ENCODE measurements at places on chromosomes 6 and 20. TPM values are rescaled to one million over a fixed set of nuclear protein-coding genes. Genes with fewer than 3 reads are reported as not detected.

- H3K27me3 ChIP-seq: no peaks in the 10 kb centered on the region
- H3K36me3 ChIP-seq: no peaks in the 10 kb centered on the region
- no peaks in the 10 kb centered on the region for H3K4me1 ChIP-seq
These were observed 32.3 kb upstream of the NUS1 start for GRCh38 chr6:117642976-117643375.

GRCh38 chr6:73157870-73158269, 67.4 kb downstream of the KHDC1L start:
- no peak overlapping the region for H3K4me3 ChIP-seq
- no peaks in the 10 kb centered on the region for H3K27me3 ChIP-seq
- H3K27ac ChIP-seq: no peak overlapping the region
- no peak for DNase-seq
- no peaks in the 10 kb centered on the region for H3K36me3 ChIP-seq

DNA sequence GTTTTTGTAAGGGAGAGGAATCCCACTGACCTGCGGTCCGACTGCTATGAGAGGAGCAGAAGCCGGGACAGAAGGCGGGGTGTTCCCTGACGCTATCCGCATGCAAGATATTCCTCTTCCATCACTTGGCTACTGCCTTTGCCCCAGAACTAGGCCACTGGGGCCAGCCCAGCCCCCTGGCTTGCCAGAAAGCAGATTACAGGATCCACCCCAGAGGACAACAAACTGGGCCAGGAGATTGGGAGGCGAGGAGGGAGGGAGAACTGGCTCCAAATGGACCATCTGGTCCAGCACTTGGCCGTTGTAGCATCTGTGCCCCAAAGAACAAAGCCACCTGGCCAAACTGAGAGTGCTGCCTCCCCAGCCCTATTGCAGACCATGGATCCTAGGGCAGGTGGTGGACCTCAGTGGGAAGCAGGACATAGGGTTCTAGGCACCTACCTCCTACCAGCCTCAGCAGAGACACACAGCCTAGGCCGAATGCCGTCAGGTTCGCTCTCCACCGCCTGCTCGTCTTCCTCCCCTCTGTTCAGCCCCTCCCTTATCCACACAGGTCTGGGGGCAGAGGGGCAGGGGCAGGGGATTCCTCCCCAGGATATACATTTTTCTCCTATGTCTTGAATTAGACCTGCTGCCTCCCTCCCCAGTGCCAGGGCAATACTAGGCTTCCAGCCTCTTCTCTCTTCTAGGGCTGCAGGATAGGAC, 4.0 kb downstream of the MDGA1 start:
- H3K4me3 ChIP-seq: no peak overlapping the region
- peaks cover 15% of the 10 kb centered on the region for H3K4me1 ChIP-seq
- H3K36me3 ChIP-seq: no peaks in the 10 kb centered on the region
- peaks cover 39% of the 10 kb centered on the region for H3K27me3 ChIP-seq
- no peak overlapping the region for H3K27ac ChIP-seq

- H3K4me3 ChIP-seq: no peak overlapping the region
- peaks cover 4% of the 10 kb centered on the region for H3K4me1 ChIP-seq
- H3K36me3 ChIP-seq: no peaks in the 10 kb centered on the region
- peaks cover 8% of the 10 kb centered on the region for H3K27me3 ChIP-seq
- no peak overlapping the region for H3K27ac ChIP-seq
These were observed 81.9 kb upstream of the CCDC28A start for GRCh38 chr6:138691595-138692057.

DNA sequence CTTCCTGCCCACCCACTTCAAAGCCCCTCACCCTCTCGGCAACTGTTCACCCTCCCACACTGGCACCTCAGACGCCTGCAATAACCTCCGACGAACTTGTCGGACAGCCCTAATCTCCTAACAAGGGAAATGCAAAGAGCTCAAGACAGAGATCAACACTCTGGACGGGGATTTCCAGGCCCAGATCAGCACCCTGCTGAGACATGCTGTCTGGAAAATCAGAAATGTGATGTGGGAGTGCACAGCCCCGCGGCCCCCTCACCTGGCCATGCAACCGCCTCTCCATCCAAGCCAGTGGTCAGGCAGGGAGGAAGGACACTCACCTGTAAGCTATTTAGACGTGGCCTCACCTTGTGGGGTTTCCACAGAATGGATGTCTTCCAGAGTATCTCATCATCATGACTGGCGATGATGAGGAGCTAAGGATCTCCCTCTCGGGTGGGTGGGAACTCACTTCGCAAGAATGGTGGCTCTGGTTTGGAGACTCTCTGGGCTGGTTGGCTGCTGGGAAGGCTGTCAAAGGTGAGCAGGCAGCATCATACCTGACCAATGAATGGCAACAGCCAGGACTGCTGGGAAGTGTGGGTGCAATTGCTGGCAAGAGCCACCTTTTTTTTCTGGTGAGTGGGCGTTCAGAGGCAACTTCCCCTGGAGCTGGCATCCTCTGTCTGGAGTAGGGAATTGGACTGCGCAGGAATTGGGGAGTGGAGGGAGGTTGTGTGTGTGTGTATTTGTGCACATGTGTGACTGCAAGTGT, 28.1 kb upstream of the ADTRP start:
- no peak overlapping the region for H3K4me3 ChIP-seq
- H3K36me3 ChIP-seq: no peaks in the 10 kb centered on the region
- no peaks in the 10 kb centered on the region for H3K4me1 ChIP-seq
- DNase-seq: no peak
- no peak overlapping the region for H3K27ac ChIP-seq

GRCh38 chr6:76072562-76072961, at the start of gene IMPG1:
TSS of gene IMPG1 (minus strand) at chr6:76072662. CDS start at chr6:76072488, 174 bp downstream.
- H3K27me3 ChIP-seq: no peaks in the 10 kb centered on the region
- no peaks in the 10 kb centered on the region for H3K4me1 ChIP-seq
- DNase-seq: no peak
- H3K27ac ChIP-seq: no peak within 1 kb of the TSS

DNA sequence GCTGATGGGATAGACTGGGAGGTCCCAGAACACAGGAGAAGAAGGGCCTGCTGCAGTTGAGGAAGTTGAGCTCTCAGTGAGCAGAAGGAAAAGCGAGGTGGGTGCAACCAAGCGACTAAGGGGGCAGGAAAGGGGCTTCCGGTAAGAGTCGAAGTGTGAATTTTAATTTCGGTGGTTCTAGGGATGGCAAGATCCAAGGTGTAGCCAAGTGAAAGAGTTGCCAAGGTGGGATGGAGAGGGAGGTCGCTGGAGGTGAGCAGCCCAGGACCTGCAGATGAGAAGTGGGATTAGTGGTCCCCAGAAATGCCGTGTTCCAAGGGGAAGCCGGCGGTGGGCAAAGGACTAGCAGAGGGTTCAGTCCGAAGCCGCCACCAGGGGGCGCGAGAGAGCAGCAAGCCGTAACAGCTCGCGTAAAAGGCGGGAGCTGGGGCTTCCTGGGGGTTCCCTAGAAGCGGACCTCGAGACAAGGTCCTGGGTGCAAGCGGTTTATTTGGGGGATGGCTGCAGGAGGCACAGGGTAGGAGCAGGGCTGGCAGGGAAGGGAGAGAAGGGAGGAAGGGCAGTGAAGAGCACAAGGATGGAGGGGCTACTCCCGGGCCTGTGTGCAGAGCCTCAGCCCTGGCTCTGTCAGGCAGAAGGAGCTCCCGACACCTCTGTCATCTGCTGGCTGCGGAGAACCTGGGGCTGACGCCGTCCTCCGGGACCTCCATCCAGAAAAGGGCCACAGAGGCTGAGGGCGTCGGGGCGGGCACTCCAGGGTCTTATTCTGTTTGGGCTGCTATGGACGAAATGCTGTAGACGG, 103.6 kb downstream of the PAX1 start:
- no peak overlapping the region for H3K4me3 ChIP-seq
- no peaks in the 10 kb centered on the region for H3K36me3 ChIP-seq
- H3K27me3 ChIP-seq: no peaks in the 10 kb centered on the region
- no peaks in the 10 kb centered on the region for H3K4me1 ChIP-seq

- H3K4me3 ChIP-seq: no peak overlapping the region
- DNase-seq: no peak
- H3K27me3 ChIP-seq: no peaks in the 10 kb centered on the region
- no peaks in the 10 kb centered on the region for H3K4me1 ChIP-seq
These were observed 48.0 kb upstream of the CNKSR3 start for GRCh38 chr6:154558513-154558912.

- no peaks in the 10 kb centered on the region for H3K27me3 ChIP-seq
- peak overlapping the region; percentile 83 for H3K4me3 ChIP-seq
- DNase-seq: no peak
- H3K36me3 ChIP-seq: peaks cover 11% of the 10 kb centered on the region
- H3K4me1 ChIP-seq: peaks cover 26% of the 10 kb centered on the region
These were observed 786 bp downstream of the ADRM1 start for GRCh38 chr20:62303340-62304226.

GRCh38 chr6:152091851-152092341, 284.4 kb downstream of the ESR1 start:
- H3K27me3 ChIP-seq: no peaks in the 10 kb centered on the region
- no peak overlapping the region for H3K27ac ChIP-seq
- no peak for DNase-seq
- H3K36me3 ChIP-seq: no peaks in the 10 kb centered on the region
- no peak overlapping the region for H3K4me3 ChIP-seq

DNA sequence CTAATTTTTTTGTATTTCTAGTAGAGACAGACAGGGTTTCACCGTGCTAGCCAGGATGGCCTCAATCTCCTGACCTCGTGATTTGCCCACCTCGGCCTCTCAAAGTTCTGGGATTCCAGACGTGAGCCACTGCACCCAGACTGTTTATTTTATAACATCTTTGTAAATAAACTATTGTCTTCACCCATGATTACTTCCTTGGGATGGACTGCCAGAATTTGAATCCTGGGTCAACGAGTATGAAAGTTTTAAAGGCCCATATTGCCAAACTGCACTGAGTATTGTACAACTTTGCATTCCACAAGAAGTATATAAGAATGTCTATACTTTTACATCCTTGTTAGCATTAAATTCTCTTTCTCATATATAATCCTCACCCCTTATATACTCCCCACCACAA, 38.6 kb downstream of the ZHX3 start:
- no peak overlapping the region for H3K4me3 ChIP-seq
- no peaks in the 10 kb centered on the region for H3K36me3 ChIP-seq
- no peak overlapping the region for H3K27ac ChIP-seq
- no peaks in the 10 kb centered on the region for H3K27me3 ChIP-seq
- H3K4me1 ChIP-seq: no peaks in the 10 kb centered on the region
- no peak for DNase-seq

- no peaks in the 10 kb centered on the region for H3K36me3 ChIP-seq
- peaks cover 1% of the 10 kb centered on the region for H3K4me1 ChIP-seq
- H3K27me3 ChIP-seq: peaks cover 24% of the 10 kb centered on the region
- DNase-seq: no peak
- H3K27ac ChIP-seq: no peak overlapping the region
- H3K4me3 ChIP-seq: no peak overlapping the region
These were observed 114.7 kb upstream of the AFDN start for GRCh38 chr6:167711768-167712730.

DNA sequence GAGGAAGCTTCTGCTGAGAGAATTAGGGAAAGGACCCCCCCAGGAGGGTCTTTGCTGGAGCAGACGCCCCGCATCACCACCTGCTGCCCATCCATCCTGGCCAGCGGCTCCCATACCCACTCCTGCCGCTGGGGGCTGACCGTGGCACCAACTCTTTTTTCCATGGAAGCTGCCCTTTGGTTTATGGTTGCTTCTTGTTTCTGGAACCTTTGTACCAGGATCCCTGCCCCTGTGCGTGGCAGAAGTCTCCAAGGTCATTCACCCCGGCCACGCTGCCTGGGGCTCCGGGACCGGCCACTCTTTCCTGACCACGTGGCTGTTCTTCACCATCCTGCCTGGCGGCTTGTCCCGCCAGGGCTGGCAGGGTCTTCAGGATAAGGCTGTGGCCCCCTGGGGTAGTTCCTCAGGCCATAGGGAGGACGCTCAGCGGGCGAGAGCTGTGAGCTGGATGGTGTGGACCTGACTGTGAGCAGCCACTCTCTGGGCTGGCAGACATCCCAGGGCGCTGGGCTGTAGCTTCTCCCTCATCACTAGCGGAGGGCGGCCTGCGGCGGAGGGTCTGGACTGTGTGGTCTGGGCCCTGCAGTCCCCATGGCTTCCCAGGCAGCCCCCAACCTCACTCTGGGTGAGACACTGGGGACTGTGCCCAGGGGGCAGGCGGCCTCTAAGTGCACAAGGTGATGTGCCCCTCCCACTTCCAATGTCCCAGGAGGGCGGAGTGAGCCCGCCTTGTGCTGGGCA, 22.8 kb upstream of the RBBP8NL start:
- no peak for DNase-seq
- no peaks in the 10 kb centered on the region for H3K36me3 ChIP-seq
- no peaks in the 10 kb centered on the region for H3K27me3 ChIP-seq
- H3K4me1 ChIP-seq: no peaks in the 10 kb centered on the region
- no peak overlapping the region for H3K4me3 ChIP-seq

DNA sequence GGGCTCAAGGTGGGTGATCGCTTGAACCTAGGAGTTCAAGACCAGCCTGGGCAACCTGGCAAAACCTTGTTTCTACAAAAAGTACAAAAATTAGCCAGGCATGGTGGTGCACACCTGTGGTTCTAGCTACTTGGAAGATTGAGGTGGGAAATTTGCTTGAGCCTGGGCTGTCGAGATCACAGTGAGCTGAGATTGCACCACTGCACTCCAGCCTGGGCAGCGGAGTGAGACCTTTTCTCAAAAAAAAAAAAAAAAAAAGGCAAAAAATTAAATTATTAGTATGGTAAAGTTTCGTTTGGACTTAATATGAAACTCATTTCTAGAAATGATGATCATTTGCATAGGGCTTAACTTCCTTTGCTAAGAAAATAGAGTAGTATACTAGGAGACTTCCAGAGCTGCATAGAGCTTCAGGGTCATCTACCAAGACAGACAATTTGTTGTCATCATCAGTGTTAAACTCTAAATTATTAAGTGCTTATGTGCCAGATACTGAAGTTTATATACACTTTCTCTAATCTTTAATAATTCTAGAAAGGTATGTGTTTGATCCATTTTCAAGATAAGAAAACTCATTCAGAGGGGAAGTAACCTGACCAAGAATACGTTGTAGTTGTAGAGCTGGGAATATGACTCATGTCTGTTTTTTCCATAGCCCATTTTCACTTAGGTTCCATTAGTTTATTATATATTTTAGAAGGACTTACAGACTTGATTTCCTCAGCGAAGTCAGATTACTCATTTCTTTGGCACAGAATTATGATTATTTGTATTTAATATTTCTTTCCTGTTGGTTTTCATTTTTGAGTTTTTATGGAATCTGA, 84.5 kb downstream of the SLC16A10 start:
- no peaks in the 10 kb centered on the region for H3K36me3 ChIP-seq
- no peak overlapping the region for H3K4me3 ChIP-seq
- peaks cover 8% of the 10 kb centered on the region for H3K4me1 ChIP-seq
- H3K27me3 ChIP-seq: no peaks in the 10 kb centered on the region

DNA sequence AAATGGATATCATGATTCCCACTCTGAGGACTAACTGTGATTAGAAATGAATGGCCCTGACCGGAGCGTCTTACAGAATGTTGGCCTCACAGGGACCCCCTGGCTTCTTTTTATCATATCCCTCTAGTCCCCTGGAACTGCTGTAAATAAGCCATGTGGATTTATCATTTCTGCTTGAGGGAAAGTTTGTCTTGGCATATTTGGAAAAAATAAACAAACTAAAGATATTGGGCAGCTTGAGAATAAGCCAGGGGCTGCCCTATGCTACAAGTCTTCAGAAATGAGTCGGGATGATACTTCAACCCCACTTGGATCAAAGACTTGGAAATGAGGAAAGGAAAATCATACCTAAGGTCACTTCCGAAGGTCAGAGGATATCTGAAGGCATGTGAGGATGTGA, 179.1 kb downstream of the THBS2 start:
- no peak overlapping the region for H3K27ac ChIP-seq
- H3K27me3 ChIP-seq: no peaks in the 10 kb centered on the region
- no peaks in the 10 kb centered on the region for H3K4me1 ChIP-seq
- H3K4me3 ChIP-seq: no peak overlapping the region
- no peaks in the 10 kb centered on the region for H3K36me3 ChIP-seq

Gene PXMP4
- 8.4 TPM for total RNA-seq

Gene SIM1
- total RNA-seq: not detected

Gene LHFPL5
- not detected for total RNA-seq

Gene WFDC10B
- not detected for total RNA-seq

Gene DNAH8
- total RNA-seq: 0.11 TPM

Gene GABRR2
- total RNA-seq: 0.20 TPM

Gene OPN5
- not detected for total RNA-seq

Gene PRR18
- 0.07 TPM for total RNA-seq

Measured in CD8-positive, alpha-beta memory T cell (primary cell).